CD8-positive, alpha-beta T cell (primary cell): ENCODE measurements at places on chromosomes 2 and 18. TPM values are rescaled to one million over a fixed set of nuclear protein-coding genes. Genes with fewer than 3 reads are reported as not detected.

The PRKAG3 gene
- not detected for total RNA-seq

- DNase-seq = no peak
These were observed 76.8 kb upstream of the RBMS1 start for GRCh38 chr2:160570376-160570775.

- no peak for DNase-seq
These were observed 535.2 kb downstream of the METTL4 start for GRCh38 chr18:2036086-2036485.

- no peak for DNase-seq
These were observed 473.8 kb upstream of the SPHKAP start for GRCh38 chr2:228655331-228655730.

DNA sequence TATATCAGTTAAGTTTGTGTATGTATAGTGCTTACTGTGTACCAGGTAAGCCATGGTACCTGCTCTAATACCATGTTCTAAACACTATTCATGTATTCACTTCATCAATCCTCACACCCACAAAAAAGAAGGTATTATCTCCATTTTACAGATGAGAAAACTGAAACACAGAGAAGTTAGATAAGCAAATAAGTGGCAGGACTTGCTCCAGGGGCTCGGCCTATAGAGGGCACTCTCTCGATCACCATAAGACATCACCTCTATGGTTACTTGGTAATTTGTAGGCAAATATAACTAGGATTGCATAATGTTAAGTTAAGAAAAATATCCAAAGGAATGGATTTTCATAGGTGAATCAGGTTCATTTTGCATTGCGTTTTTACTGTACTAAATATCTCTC lies 118.1 kb upstream of the FN1 start:
- peak; percentile 2 for DNase-seq

- DNase-seq = no peak
These were observed 155.3 kb downstream of the BABAM2 start for GRCh38 chr2:28045676-28046351.

GRCh38 chr18:72783530-72783929 lies 84.3 kb downstream of the NETO1 start:
- DNase-seq = no peak

- no peak for DNase-seq
These were observed 32.8 kb upstream of the IL1B start for GRCh38 chr2:112869258-112869842.

- no peak for DNase-seq
These were observed 237.2 kb upstream of the ETAA1 start for GRCh38 chr2:67159929-67160328.

DNA sequence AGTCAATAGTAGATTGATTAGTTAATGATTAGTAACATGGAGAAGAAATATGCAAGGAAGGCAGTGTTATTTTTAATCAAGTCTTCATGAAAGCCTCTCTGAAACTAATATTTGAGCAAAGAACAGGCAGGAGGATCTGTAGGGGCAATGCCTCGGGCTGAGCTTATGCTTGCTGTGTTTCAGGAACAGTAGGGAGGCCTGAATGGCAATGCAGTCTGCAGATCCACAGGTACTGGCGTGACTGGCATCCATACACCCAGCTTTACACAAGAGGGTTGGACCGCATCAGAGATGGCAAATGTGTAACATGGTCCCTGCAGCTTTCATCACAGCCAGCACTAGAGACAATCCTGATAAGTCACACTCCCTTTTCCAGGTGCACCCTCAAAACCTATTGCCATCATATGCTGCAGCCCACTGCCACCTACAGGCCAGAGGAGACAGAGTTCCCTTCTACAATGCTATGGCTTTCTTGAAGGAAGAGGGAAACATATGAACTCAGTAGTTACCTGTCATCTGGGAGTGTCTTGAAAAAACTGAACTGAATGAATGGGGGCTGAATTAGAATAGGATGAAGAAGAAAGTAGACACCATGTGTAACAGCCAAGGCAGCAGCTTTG lies 582.4 kb upstream of the RAB6C start:
- DNase-seq = no peak

GRCh38 chr2:134287323-134287722 lies 33.5 kb downstream of the MGAT5 start:
- no peak for DNase-seq

GRCh38 chr2:151729837-151730236 lies 4.4 kb downstream of the NEB start:
- DNase-seq = no peak

GRCh38 chr2:195319112-195319460 lies 337.9 kb upstream of the SLC39A10 start:
- no peak for DNase-seq

The TXNDC2 gene
- not detected for total RNA-seq

DNA sequence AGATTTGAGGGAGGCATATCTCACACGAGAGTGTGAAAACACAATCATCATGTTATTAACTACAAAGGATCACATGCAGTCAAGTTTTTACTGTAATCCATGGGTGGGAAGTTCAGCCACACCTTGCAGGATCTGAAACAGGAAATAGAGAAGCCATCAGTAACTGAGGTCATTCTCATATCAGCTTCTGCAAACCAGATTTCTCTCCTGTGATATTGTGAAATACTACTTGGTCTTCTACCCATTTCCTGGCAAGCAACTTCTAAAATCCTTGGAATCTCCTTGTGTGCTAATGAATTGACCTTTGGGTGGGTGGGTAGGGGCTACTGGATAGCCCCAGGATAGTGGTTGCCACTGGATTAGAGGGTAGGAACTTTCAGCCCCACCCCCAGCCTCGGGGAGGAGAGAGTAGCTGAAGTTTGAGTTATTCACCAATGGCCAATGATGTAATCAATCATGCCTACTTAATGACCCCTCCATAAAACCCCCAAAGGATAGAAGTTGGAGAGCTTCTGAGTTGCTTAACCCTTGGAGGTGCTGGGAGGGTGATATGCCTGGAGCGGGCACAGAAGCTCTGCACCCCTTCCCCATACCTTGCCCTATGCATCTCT lies 25.6 kb upstream of the TGIF1 start:
- DNase-seq = no peak

DNA sequence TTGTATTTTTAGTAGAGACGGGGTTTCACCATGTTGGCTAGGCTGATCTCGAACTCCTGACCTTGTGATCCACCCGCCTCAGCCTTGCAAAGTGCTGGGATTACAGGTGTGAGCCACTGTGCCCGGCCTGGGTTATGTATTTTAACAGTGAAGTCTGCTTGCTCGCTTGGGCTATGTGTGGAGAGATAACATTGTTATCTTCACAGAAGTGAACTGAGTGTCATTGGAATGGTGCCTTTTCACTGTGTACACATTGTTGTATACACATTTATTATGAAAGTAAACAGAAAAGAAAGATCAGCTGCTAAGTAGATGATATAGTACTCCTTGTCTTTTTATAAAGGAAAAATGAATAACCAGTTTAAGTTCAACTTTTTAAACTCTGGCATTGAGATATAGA lies 30.4 kb downstream of the RNF138 start:
- no peak for DNase-seq

DNA sequence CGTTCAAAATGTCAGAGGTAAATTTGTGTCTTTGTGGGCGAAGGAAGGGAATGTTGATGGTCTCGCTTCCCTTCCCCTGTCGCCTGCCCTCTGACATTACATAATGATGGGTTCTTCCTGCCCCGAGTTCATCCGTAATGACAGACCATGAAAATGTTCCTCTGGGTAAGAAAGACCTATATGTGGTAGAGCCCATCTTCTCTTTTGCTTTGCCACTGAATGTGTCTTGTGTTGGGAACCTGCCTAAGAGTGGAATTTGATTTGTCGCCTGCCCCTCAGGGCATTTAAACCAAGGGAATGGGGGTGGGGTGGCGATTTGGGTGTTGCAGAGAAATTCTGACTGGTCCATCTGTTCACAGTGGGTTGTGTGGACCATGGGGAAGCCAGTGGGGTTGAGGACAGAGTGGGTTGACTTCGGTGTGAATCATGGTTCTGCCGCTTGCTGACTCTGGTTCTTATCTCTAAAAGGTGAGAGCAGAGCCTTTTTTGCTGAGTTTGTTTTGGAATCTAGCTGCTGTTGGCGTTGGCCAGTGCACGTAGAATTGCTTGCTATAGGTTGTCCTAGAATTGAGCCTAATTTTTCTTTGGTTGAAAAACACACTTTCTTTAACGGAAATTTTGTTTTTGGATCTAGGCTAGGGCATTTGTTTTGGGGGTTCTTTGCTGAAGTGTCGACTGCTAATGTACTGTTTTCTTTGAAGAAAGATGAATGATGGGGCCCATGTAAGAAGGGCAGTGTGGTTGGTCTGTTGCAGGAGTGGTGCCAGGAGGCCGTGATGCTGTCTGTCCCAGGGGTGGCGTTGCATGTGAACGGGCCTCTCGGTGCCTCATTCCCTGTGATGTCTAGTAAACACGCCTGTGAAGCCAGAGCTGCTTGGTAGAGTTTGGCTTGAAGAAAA lies 1.3 kb downstream of the INPP4A start:
- DNase-seq = no peak

The OTX1 gene
- not detected for total RNA-seq

DNA sequence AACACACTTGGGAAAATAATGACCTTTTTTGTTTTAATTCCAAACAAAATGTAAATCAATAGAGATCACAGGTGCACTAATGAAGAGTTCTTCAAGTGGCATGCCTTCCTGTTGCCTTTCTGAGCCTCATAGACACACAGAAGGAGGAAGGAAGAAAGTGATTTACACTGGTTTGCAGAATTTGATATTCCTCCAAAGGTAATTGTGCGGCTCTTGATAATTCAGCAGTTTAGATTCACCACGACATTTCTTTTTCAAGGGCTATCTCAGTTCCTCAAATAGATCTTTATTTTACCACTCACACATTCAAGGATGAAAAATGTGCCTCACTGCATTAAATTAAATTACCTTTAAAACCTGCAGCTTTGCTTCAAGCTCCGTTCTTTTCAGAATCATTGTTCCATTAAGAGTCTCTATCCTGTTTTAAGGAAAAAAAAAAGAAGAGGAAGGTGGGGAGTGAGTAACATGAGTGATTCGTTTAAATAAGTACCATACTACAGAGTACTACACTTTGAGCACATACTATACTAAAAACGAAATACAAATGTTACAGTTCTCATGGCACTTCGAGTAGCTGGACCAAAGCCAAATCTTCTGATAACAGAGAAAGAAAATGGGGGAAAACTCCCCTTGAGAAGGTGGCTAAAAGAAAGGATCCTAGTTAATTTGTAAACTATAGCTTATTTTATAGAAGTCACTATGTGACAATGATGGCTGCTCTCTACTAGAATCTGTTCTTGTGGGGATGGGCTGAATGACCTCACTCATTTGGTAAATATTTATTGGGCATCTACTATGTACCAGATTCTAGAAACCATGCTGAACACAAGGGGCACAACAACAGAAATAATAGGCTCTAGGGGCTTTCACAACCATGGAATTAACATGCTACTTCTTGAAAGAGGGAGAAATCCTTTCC lies 16.6 kb downstream of the CYTIP start:
- no peak for DNase-seq

DNA sequence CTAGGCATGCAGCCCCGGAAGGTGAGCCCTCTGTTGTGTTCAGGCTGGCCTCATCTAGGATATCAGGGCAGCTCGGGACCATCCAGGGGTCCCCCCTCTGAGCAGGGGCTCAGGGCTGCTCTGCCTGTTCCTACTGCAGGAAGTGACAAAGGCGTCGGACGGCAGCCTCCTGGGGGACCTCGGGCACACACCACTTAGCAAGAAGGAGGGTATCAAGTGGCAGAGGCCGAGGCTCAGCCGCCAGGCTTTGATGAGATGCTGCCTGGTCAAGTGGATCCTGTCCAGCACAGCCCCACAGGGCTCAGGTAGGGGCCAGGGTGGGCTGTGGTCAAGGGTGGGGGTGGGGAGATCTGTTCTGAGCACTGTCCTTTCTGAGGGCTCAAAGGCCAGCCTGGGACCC lies 13.1 kb downstream of the KCNIP3 start:
- DNase-seq = no peak

- no peak for DNase-seq
These were observed 525.6 kb downstream of the MBD2 start for GRCh38 chr18:53698907-53699306.

DNA sequence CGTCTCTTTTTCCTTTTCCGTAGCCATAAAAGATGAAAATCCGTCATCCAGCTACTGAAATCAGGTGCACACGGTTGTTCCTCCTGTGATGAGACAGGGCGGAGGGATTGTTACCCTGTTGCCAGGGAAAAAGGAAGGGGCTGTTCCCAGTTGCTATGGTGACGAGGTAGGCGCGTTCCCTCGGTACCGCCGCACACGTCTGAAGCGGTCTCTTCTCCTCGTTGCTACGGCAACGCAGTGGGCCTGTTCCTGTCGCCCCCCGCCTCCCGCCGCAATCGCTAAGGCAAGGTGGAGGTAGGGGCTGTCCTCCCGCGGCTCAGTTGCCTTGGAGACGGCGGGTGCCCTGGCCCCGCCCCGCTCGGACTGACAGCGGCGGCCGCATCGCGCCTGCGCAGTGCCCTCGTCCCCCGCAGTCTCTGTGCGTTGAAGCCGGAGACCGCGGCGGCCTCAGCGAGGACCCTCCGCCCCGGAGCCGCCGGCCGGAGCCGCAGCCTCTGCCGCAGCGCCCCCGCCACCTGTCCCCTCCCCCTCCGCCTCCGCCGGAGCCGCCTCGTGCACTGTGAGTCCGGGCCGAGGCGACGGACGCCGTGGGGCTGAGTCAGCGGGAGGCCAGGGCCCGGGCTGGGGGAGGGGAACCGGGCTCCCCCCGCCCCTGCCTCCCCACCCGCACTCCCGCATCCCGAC lies at the start of gene MAPRE3:
TSS of gene MAPRE3 (plus strand) at position 394 of the 684 bp plus-strand sequence. CDS start 51,582 bp downstream, outside the sequence.
- DNase-seq = peak; percentile 95

- DNase-seq = no peak
These were observed 49.8 kb downstream of the QPCT start for GRCh38 chr2:37394263-37394662.

- no peak for DNase-seq
These were observed 184.6 kb upstream of the ZNF804A start for GRCh38 chr2:184413671-184414229.

The SP5 gene
- total RNA-seq = not detected

The ACKR3 gene
- 0.50 TPM for total RNA-seq

GRCh38 chr2:10135296-10136089 lies 13.0 kb downstream of the RRM2 start:
- no peak for DNase-seq

- DNase-seq = no peak
These were observed 80.2 kb downstream of the CTIF start for GRCh38 chr18:48619016-48619415.

DNA sequence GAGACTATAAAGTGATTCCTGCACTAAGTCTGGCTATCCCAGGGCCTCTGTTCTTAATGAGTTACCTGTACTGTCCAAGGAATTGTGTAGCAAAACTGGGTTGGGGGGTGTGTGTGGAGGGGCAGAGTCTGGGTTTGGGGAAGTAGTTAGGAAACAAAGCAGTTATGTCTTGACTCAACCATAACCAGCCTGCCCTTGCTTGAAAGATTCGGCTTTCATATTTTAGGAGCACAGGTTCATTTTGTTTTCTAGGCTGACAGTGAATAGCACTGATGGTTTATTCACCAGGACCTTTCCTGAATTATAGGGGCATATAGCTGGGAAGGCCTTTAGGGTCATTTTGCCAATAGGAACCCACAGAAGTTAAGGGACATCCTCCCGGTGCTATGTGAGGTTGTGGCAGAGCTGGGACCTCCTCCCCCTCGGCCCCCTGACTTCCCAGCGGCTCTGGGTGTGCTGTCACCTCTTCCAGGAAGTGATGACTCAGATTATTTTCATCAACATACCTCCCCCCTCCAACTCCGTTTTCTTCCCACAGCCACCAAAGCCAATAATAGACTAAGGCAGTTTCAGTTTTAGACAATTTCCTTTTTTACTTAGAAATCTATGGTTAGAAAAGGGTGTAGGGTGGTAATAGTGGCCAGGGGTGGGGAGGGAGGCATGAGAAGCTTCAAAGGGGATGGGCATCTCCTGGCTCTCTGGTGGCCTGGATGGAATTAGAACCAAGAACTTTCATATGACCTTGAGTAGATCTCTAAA lies 44.8 kb downstream of the SETBP1 start:
- peak; percentile 28 for DNase-seq
